SK-N-MC (cell line): ENCODE measurements at places on chromosomes 12 and 14.

DNA sequence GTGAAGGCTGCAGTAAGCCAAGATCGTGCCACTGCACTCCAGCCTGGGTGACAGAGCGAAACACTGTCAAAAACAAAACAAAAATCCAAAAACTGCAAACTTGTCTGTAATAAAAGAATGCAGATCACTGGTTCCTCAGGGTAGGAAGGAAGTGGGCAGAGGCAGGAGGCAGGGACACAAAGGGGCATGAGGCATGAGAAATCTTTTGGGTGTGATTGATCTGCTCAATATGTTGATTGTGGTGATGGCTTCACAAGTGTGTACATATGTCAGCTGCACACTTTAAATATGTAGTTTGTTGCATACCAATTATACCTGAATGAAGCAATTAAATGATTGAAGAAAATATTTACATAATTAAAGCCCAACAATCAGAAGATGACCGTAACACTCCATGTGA is 117.6 kb downstream of the CMAS start:
- DNase-seq, result no peak

DNA sequence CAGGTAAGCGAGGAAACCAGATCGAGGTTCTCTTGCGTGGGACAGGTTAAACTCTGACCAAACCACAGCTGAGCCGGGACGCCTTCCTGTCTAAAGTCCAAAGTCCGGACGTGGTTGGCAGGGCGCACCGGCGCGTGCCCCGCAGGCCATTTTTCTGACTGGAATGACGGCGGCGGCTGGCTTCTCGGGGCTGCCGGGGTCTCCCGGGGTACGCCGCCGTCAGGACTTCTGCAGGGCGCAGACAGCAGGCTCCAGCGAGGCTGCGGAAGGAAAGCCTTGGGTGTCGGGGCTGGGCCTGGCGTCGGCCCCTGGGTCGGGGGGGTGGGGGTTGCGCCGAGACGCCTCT is 32.8 kb downstream of the MIA2 start:
- no peak for DNase-seq

GRCh38 chr12:12983420-12984035 is 16.5 kb downstream of the HEBP1 start:
- DNase-seq, result no peak

DNA sequence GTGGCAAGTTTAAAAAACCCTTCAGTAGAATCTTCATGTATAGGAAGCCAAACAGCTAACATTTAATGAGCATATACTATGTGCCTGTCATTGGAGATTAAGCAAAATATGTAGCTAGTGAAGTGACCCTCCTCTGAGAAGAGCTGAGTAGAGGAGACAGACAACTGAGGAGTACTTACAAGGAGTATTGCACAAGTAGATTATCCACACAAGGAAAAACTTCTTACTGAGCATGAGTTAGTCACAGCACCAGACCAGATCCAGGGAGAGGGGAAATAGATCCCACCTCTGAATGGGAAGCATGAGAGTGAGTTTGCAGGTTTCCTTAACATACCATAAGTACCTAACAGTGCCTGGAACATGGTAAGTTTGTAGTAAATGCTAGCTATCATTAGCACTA is 33.0 kb downstream of the FRMD6 start:
- no peak for DNase-seq

- DNase-seq, result no peak
These were observed 38.0 kb downstream of the SLC2A14 start for GRCh38 chr12:7834701-7835100.

GRCh38 chr12:122306407-122306806 is 40.1 kb upstream of the VPS33A start:
- DNase-seq, result no peak
